ENCODE measurements at places on chromosomes 5 and 9.

DNA sequence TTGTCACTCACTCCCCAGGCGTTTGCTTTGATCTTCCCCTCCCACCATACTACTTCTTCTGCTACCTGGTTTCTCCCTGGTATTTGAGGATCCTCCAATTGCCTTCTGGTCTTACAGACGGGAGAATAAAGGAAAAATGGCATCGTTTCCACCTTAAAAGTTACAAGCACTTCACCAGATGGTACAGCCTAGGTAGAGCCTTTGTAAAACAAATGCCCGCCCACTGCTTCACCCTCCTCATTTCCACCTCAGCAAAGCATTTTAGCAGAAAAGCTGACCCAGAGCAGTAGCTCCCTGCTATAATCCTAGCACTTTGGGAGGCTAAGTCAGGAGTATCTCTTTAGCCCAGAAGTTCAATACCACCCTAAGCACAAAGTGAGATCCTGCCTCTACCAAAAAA, 5.1 kb upstream of the ANXA2R start:
- DNase-seq, result no peak

DNA sequence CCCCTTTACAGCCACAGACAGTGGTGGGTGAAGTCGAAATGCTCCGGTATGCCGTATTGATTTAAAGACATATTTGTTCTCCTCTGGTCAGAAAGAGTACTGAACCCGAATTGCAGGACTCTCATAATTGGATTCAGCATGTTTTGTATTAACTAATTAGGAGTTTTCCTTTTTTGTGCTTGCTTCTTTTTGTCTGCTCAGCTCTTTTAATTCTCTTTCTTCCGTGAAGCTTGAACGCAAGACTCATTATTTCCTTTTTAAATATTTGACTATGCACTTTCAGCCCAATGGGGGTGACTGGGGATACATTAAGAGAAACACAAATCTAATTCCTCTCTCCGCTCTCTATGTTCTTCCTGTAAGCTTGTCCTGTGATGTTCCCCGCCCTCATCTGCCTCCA, 246.6 kb upstream of the IRX2 start:
- DNase-seq, result no peak

DNA sequence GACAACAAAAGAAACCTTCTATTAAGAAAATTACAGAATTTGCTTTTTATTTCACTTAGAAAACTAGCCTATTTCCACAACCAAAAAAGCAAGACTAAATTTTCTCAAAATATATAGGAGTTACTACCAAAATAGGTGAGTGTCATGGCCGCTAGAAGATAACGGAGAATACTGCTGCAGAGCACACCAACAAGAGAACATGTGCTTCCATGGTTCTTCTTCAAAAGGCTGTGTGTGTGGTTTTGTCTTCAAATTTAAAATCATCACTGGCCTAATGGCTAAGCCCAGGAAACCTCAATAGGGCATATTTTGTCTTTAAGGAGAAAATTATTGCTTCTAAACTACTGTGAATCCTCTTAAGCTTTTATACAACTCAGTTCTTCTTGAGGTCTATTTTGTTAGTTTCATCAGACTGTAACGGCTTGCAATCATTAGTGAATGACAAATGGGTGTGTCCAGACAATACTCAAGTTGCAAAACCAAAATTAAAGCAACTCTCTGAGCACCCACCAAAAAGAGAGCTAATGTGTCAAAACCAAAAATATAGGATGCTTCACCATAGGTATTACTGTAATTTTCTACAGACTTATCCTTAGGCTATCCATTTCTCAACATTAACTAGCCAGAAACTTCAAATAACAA, 3.3 kb downstream of the SETX start:
- no peak for DNase-seq

- peak; percentile 76 for DNase-seq
Measured at GRCh38 chr9:12699529-12699928, 6.3 kb downstream of the TYRP1 start.

- DNase-seq, result no peak
Measured at GRCh38 chr5:137734962-137735554, 831 bp downstream of the KLHL3 start.

DNA sequence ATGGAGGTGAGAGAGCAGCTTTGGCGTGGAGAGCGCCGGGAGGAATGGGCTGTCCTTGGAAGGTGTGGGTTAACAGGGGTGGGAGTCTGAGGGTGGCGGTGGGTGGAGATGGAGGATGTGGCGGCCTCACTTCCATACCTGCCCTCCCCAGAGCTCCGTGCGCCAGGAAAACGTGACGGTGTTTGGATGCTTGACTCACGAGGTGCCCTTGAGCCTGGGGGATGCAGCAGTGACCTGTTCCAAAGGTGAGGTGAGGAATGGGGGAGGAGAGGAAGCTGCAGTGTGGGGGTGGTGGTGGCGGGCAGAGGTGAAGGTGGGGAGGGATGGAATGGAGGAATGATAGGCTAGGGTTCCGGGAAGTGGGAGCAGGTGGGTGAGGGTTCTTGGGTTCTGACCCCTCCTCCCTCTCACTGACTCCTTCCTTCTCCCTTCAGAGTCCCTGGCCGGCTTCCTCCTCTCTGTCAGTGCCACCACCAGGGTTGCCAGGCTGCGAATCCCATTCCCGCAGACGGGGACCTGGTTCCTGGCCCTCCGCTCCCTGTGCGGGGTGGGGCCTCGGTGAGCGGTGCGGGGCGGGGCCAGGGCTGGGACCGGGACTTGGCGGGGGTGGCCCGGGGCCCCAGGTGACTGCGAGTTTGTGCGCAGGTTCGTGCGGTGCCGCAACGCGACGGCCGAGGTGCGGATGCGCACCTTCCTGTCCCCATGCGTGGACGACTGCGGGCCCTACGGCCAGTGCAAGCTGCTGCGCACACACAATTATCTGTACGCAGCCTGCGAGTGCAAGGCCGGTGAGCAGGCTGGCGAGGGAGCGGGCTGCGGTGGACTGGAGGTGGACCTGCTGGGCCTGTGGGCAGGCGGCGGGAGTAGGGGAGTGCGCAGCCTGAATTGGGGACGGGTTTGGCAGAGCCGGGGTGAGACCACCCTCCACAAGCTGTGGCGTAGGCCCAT, 17.1 kb downstream of the TMEM8B start:
- DNase-seq, result no peak

- DNase-seq, result peak; percentile 20
Measured at GRCh38 chr5:94250985-94251384, 367.4 kb downstream of the KIAA0825 start.

- DNase-seq, result no peak
Measured at GRCh38 chr5:179164331-179165311, 104.4 kb downstream of the ZNF354C start.

GRCh38 chr5:119400245-119400644, 44.4 kb downstream of the TNFAIP8 start:
- DNase-seq, result no peak

Measured in SK-MEL-5 (cell line).